Activated CD8-positive, alpha-beta memory T cell treated with anti-CD3 and anti-CD28 coated beads for 24 hours (primary cell): ENCODE measurements at places on chromosomes 6 and 20.

- DNase-seq = no peak
Observed at GRCh38 chr20:25629816-25630499, 6.1 kb upstream of the NANP start.

DNA sequence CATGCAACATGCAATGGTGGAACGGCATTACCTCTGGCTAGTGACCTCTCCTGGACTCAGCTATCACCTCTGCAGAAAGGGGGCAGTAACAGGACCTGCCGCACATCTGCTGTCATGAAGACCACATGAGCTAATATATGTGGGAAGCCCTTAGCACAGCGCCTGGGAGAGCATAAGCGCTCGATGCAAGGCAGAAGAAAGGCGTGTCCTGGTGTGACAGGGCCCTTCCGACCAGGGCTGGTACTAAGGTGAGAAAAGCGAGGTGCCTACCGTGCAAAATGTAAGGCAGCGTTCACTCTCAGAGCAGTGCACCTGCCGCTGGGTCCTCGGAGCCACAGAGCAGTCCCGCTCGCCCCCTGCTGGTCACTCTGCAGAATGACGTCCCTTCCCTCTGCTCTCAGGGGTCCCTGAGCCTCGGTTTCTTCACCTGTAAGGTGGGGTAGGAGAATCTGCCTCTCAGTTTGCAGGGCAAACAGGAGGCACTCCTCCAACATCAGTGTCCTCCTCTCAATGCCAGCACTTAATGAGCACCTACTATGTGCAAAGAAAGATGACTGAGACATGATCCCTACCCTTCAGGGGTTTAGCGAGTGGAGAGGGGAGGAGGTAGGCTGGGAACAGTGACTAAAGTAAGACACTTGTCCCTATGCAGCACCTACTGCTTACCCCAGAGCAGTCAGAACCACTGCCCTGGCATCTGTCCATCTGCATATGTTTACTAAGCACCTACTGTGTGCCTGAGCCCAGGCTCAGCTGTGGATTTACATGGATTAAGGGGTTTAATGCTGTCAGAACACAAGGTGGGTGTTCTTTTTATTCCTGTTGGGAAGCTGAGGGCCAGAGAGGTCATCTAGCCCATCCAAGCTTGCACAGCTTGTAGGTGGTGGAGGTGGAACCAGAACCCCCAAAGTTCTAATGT, 41.1 kb upstream of the PTGIS start:
- DNase-seq = peak; percentile 90

DNA sequence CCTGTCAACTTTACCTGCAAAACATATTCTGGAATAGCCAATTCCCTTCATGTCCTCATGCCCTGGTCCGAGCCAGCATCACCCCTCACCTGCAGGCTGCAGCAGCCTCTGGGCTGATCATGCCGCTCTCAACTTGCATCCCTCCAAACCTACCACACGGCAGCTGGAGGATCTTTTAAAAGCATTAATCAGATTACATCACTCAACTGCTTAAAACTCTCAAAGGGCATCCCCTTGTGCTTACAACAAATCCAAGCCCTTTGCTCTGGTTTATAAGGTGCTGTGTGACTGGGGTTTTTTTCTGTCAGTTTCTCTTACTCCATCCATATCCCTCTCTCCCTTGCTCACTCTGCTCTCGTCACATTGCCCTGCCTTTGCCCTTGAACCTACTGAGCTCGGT, 24.0 kb downstream of the CD40 start:
- DNase-seq = no peak

DNA sequence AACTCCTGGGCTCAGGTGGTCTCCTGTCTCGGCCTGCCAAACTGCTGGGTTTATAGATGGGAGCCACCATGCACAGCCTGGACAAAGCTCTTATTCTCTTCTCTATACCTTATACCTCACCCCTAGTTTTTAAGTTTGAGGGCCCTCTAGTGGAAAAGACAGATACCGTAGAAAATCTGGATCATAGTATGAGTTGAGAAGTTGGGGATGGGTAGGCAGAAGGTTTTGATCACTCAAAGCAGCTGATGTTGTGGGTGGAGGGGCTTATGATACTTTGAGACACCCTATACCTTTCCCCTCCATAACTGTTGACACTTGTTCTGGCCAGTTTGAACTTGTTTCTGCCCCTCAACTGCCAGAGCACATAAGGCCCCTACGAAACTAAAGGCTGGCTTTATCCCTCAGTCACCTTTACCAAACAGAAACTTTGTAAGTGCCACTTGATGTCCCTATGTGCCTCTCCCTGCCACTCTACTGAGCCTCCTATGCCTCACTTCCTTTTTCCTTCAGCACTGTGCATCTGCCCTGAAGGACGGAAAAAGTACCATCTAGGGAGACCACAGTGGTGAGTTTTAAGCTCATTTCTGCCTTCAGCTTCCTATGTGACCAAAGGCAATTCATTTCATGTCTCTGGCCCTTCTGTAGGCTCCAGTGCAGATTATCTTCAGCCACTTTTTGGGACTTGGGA, 28.6 kb downstream of the RALY start:
- no peak for DNase-seq

DNA sequence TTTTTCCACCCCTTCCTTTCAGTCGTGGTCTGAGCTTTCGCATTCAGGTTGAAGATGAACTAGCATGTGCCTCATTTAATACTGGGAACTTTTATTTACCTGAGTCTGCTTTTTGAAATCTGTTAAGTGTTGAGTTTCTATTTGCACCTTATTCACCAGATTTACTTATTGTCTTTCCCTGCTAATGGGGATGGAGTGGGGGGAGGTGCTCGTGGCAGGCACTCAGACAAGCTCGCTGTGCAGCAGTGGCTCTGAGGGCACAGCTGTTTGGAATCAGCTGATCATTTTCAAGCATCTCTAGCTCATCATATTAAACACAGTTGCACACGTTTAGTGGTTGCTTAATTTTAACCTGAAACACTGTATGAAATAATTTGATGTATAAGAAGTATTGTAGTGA, 35.6 kb downstream of the UTRN start:
- DNase-seq = no peak

GRCh38 chr6:46586906-46587305, 65.7 kb downstream of the CYP39A1 start:
- DNase-seq = no peak

- no peak for DNase-seq
Observed at GRCh38 chr20:48293671-48294070, 508.4 kb upstream of the SULF2 start.

- DNase-seq = no peak
Observed at GRCh38 chr6:85396159-85396808, 53.6 kb upstream of the NT5E start.

- no peak for DNase-seq
Observed at GRCh38 chr6:27141529-27142015, 105.9 kb upstream of the PRSS16 start.

- DNase-seq = peak; percentile 77
Observed at GRCh38 chr20:43915211-43916072, 790 bp downstream of the TOX2 start.

DNA sequence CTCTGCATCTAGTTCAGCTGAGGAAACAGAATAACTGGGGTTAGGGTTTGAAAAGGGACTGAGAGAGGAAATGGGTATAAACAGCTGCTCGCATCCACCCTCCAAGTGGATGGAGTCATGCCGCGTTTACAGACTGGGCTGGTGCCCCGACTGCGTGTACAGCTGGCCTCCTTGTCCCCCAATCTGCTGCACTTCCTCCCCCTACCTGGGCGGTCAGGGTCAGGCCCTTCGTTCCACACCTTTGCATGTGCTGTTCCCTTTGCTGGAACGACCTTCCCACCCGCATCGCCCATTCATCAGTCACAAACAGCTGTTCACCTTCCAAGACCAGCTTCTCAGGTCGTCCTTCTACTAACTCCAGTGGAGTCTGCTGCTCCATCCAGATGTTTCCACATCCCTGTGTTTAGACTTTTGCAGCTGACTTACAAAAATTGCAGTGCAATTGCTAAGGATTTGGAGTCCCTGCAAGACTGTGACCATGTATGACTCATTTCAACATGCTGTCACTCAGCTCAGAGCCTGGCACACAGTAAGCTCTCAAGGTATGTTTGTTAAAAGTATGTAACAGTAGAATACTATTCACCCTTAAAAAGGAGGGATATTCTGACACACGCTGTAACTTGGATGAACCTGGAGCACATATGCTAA, 129.3 kb downstream of the DTNBP1 start:
- DNase-seq = no peak

DNA sequence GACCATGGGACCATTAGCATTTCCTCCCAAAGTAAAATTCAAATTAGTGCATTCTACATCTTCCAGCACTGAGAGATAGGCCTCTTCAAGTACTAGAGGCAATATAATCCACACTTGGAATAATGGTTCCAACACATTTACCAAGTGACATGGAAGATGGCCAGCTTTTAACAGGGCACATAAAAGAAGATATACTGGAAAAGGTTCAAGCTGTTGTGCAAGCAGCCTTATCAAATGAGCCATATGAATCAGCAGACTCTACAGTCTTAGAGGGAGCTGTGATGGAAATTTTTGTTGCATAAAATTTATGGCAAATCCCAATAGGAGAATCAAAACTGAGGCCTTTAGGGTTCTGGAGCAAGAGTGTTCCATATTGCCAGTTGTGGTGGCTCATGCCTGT, 526.6 kb upstream of the IRAK1BP1 start:
- DNase-seq = no peak

DNA sequence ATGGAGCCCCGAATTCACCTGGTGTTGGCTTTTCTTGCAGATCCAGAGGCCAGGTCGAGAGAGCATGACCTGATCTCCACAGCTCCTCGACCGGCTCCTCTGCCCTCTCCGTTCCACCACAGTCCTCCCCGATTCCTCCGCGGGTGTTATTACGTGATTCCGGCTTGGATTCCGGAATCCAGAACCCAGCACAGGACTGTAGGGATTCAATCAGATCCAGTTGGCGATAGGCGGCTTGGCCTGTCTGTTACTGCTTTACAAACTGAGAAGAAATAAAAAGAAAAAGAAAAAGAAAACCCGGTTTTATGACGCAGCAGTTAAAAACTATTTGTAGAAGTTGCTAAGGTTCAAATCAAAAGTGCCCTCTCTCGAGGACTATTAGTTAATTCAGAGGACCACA, 222.7 kb downstream of the EYA2 start:
- no peak for DNase-seq

- no peak for DNase-seq
Observed at GRCh38 chr20:58188527-58188926, 39.9 kb downstream of the ANKRD60 start.

GRCh38 chr6:132210886-132211563, 190.2 kb downstream of the MOXD1 start:
- DNase-seq = no peak

DNA sequence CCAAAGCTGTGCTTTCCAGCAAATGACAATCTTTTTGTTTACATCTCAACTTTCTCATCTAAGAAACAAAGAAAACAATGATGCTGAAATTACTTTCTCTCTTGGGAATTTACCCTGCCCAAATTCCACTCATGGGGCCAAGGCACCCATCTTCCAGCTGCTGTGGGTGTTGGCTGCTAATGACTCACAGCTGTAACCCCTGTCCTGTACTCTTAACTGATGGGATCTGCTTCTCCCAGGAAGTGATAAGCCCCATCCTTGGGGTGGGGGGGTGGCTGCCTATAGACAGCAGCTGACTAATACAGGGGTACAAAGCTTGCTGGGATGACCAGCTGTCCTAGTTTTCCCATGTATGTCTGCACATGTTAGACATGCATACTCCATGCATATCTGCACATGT, 938.6 kb downstream of the C6orf118 start:
- DNase-seq = no peak

GRCh38 chr6:14921170-14921569, 324.7 kb upstream of the JARID2 start:
- no peak for DNase-seq

GRCh38 chr6:169045486-169045885, 208.2 kb downstream of the THBS2 start:
- DNase-seq = no peak

DNA sequence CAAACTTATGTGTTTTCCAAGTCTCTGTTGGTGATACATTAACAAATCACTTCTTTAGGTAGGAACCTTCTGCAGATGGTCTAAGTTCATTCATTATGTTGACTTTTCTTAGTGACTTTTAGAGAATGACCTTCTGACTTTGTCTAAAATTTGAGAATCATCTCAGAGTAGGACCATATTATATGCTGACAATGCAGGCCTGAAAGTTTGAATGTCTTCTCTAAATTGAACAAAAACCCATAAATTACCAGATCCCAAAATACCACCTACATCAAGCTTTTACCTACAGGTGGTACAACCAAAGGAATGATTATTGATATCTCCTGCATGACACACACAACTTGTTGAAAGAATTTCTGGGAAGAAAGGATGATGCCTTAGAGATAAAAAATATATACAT, 191.5 kb downstream of the SOD2 start:
- DNase-seq = no peak

DNA sequence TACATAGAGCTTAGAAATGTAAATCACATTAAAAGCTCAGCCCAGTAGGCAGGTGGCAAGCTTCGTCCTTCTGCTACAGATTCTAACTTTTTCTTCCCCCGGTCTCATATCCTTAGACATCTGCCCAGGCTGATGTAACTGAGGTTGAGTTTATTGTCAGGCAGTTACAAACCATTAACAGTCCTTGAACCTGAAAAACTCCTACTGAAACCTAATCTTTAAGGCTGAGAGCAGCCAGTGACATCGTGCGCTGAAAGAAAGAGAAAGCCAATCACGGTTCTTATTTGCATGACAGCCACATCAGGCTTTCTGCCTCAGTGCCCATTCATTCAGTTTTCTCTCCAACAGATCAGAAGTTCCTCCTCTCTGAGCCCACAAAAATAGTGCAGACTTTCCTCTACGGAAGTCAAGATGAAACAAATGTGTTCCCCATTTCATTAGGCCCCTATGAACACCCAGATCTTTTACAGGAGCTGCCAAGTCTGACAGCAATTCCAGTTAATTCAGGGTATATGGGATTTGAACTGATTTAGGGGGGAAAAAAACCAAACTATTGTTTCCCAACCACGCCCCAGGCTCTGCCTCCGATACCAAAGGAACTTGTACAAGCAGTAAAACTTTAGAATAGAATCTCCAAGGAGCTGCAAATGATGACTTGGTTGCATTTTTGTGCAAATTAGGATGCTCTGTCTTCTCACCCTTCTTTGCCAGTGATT, at the start of gene NHSL1:
Gene NHSL1, minus strand, starts transcription at position 192 of the 716 bp plus-strand sequence. CDS start 204 bp downstream, outside the sequence.
- no peak for DNase-seq
